Gastroesophageal sphincter (tissue), 4 donors: ENCODE measurements at places on chromosomes 6 and 20. TPM values are rescaled to one million over a fixed set of nuclear protein-coding genes. Genes with fewer than 3 reads are reported as not detected.

The CCHCR1 gene
- total RNA-seq: 9.1 TPM

The ADGB gene
- not detected for total RNA-seq

The DEFB124 gene
- total RNA-seq: not detected

The POM121L2 gene
- total RNA-seq: not detected

The TPX2 gene
- 0.85 TPM for total RNA-seq

The PTK6 gene
- total RNA-seq: 0.13 TPM

The ULBP3 gene
- not detected for total RNA-seq

The JPH2 gene
- 442 TPM for total RNA-seq

The BNIP5 gene
- total RNA-seq: not detected

The COL19A1 gene
- 8.2 TPM for total RNA-seq

DNA sequence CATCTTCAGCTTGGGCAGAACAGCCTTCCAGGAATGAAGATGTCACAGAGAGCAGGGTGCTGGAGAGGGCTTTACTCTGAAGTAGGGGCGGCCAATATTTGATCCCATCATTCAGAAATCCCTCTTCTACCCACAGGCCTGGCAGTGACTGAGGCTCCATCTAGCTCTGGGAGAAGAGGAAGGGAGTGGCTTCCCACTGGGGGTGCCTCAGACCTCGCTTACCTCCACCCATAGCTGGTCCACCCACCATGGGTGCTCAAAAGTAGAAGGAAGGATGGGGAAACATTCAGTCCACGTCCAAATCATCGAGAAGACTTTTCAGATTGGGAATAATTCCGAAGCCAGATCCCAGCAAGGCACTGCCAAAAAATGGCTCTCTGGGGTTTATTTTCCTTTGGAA, 11.8 kb upstream of the THBD start:
- ATAC-seq: no peak

GRCh38 chr6:36436466-36436865, 6.2 kb downstream of the PXT1 start:
- no peak for ATAC-seq

DNA sequence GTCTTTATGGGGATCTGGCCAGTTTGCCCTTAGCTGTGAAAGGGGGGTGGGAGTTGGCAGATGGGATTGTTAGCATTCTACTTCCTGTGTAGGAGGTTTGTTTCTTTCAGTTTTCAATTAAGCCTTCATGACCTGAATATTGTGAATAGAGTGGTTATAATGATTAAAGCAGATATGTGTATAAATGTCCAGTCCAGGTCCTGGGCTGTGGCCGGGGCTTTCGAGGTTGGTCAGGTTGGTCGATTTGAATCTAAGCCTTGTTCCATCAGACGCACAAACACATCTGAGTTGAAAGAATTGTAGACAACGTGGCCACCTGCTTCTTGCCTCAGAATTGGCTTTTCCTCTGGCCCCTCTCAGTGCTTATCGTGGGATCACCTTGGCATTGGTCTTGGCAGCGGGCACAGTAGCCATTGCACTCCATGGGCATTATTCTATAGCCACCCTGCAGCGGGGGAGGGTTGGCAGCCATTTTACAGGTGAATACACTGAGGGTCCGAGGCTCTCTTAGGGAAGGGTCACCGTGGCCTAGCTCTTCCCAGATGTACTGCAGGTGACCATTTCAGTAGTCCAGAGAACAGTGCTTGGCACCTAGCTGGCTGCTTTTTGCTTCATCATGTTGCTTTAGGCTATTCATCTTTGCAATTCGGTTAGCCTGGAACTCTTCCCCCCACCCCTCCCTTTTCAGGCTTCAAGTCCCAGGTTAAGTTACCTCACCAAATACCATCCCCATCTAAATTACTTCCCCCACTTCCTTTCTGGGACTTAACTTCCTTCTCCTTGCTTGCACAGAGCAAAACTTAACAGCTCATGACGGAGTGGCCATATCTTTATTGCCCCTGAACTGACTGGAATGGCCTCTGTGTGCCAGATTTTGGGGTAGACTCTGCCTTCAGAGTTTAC, 1.1 kb downstream of the RNF114 start:
- ATAC-seq: no peak

- ATAC-seq: no peak
These were observed 5.2 kb upstream of the XKR7 start for GRCh38 chr20:31962761-31963160.

GRCh38 chr20:22796469-22797077, 212.2 kb upstream of the FOXA2 start:
- ATAC-seq: peak; percentile 75

- ATAC-seq: no peak
These were observed 377.1 kb downstream of the CENPW start for GRCh38 chr6:126716826-126717509.

DNA sequence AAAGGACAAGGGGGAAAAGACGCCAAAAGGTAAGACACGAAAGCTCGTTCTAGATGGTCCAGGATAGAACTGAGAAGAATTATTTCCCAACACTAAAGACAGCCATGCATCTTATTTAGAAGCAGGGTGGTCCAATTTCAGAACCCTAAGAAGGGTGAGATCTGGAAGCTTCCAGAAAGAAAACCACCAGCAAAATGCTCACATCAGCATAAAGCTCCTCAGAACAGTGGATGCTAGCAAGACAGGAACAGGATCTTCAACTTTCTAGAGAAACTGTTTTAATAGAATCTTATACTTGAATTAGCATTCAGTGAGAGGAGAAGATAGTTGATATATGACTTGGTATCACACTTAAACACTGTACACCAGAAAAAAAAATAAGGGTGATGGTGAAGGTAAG, 101.5 kb downstream of the ZFP64 start:
- ATAC-seq: no peak

DNA sequence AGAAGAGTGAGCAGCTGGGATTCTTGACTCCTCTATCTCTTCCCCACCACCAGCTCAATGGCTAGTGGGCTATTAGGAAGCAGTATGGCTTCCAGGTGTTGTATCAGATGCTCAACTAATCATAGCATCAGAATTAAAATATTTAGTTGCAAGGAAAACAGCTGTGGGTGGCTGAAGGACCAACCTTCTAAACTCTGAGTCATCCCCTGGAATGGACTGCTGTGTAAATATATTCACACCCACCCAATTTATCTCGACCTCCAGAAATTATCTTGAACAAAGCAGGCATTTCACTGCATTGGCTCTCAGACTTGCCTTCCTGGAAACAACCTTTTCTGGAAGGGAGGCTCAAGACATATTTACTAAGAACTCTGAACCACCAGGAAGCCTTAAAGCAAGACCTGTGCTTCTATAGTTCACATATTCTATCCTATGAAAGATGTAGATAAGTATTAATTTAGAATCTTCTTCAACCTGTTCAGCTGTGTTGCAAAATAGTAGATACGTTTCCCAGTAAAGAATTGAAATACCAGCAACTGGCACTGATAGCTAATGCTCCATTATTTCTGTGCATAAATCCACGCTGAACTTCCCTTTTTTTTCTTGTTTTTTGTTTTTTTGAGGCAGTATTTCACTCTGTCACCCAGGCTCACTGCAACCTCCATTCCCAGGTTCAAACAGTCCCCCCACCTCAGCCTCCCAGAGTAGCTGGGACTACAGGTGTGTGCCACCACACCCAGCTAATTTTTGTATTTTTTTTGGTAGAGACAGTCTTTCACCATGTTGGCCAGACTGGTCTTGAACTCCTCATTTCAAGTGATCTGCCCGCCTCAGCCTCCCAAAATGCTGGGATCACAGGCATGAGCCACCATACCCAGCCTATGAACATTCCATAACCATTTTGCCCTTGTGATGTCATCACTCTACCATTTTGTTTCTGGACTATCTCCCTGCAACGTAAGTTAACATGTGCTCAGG, 56.9 kb upstream of the CD2AP start:
- no peak for ATAC-seq

DNA sequence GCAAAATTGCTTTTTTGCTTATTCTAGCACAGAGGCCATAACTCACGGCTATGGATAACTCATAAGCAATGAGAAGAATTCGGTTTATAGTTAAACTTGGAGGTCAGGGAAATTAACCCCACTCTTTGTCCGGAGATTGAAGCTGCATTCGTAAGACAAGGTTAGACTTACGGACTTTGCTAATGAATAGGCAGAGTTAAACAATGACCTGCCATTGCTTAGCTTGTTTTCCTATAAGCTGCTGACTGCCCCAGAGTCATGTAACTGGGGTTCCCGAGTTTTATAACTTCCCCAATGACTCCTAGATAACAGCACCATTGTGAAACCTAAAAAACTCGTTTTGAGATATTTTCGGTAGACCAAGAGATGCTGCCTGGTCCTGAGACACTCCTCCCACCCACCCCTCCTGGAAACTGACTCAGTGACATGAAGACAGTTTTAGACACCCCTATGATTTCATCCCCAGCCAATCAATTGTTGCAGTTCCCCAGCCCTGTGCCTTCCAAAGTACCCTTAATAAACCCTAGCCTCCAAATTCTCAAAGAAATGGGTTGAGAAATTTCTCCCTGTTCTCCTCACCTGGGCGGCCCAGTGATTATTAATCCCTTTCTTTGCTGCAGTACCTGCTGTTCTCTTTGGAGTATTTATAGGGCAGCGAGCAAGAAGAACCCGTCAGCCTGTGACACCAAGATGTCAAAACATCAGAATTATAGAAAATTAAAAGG, 33.1 kb upstream of the MCUR1 start:
- no peak for ATAC-seq

DNA sequence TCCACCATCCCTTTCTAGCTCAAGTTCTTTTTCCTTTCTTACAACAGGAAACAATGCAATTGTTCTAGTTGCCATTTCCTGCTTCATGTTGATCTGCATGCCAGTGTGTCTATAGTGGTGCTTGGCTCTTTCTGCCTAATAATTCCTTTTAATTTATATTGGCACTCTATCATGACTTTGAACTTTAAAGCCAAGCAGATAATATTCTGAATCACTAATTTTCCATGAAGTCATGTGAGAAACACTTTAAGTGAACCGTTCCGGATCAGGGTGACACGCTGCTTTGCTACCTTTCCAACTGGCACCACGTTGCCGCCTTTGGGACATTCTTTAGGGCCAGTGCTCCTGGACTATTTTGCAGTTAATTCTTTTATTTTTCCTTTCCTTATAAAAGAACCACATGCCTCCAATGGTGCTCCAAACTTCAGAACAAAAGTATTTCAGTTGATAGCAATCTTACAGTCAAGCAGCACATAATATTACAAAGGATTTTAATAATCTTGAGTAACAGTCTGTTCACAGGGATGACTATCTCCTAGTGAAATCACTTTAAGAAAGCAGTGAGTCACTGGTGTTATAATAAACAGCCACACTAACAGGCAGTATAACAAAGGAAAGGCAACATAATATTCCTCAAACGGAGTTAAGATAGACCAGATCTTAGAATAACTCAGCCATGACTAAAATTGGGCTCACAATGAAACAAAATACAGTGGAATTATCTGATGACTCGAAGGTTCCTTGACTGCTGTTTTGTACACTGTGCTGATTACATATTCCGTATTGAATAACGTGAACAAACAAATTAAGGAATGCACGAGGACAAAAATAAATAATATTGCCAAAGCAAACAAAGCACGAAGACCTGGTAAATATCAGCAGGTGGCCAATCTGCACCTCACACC, 19.0 kb upstream of the BLOC1S5 start:
- ATAC-seq: peak; percentile 59

DNA sequence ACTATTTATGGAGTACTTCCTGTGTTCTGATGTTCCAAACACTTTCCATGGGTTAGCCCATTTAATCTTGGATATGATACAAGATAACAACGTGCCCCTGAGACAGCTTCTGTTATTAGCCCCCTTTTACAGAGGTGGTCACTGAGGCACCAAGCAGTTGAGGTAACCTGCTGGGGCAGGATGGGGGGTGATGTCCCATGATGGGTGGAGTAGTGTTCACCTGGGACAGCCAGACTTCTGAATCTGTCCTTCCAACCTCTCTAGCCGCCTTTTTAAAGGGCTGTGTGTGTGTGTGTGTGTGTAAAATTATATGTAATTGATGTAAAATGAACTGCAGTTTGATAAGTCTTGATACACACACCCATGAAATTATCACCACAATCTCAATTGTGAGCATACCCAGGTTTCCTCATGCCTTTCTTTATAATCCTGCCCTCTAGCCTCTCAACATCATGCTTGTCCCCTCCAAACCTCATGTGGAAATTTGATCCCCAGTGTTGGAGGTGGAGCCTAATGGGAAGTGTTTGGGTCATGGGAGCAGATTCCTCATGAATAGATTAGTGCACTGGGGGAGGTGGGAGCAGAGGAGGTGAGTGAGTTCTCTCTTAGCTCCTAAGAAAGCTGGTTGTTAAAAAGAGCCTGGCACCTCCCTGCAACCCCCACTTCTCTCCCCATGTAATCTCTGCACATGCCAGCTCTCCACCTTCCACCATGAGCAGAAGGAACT, 39.2 kb downstream of the PLAGL2 start:
- ATAC-seq: no peak

DNA sequence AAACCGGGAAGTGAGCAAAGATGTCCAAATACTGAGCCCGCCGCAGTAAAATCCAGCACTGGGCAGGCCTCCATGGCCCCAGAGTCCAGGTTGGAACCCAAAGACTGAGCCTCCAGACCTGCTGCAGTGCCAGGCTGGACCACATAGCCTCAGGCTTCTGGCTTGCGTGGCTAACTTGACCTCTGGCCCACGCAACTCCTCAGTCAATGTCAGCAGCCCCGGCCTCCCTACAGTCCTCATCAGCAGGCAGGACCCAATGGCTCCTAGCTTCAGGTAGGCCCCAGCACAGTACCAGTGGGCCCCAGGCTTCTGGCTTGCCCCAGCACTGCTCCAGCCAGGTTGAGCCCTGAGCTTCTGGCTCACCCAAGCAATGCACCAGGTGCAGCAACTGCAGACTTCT, 245.1 kb upstream of the AFDN start:
- no peak for ATAC-seq

- ATAC-seq: no peak
These were observed at the start of gene COL10A1 for GRCh38 chr6:116126032-116126431. COL10A1 (minus strand) TSS chr6:116126132; CDS start chr6:116125492, 640 bp downstream.

GRCh38 chr6:100202417-100203194, 208.6 kb upstream of the MCHR2 start:
- peak; percentile 84 for ATAC-seq

DNA sequence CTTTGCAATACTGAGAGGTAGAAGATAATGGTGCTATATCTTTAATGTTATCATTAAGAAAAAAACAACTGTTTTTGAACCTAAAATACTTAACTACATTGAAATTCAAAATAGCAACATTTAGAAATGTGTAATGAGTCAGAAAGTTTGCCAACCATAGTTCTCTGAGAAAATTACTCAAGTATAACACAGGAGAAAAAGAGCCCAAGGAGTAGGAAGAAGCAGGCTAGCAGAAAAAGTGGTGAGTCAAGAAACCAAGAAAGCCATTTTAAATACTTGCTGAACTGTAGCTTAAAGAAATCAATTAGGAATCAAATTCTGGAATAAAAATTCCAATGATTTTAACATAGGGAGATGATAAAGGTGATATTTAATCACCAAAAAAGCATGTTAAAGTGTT, 181.0 kb upstream of the RSPO3 start:
- ATAC-seq: no peak

GRCh38 chr6:100979267-100979666, 98.1 kb upstream of the ASCC3 start:
- ATAC-seq: no peak
